ENCODE measurements at places on chromosomes 4 and X.

DNA sequence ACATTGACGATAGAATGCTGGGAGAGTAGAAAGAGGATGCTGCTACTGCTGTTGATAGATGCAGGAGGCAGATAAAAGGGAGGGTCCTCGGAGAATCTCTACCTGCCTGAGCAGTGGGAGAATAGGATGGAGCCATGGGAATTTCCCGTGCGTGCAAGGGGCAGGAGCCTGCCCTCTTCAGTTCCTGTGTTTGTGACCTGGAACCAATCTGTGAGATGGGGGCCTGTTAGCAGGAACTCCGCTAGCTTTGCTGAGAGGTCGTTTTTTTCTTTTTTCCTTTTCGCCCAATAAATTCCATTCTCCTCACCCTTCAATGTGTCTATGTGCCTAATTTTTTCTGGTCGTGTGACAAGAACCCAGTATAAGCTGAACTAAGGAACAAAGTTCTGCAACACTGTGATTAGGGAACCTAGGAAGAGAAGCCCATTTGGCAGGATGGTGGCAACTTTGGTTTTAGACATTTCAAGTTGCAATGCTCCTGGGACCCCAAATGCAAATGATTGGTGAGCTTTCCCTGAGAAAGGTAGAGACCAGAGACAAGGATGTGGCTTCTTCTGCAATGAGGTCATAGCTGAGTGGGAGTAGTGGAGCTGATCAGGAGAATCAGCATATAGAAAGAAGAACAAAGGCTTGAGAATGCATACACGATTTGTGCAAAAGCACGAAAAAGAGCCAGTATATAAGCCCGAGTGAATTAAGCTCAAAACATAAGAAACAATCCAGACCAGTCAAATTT, 23.9 kb downstream of the SLC39A8 start:
- DNase-seq, result no peak

DNA sequence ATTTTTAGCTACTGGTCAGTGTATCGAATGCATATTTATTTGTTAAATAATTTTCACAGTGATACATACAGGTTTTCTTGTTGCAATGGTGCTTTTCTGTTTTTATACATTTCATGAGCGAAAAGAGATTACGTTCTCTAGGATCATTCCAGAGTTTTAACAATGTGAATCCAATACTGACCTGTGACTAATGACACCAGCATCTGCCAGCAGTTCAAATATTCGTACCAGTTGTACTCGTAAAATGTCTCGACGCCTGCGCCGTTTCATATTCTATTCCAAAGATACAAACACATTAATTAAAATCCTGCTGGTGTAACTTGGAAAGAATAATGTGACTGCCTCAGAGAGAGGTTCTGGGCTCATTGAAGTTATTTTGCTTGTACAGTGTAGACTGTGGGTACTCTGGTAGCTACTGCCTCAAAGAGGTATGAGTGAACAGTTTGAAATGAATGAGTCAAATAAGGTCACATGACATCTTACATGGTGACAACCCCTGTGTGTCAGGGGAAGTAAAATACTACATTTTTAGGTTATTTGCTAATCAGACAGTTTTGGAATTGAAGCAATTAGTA, 80.7 kb downstream of the ZAR1 start:
- DNase-seq, result no peak

GRCh38 chrX:94932278-94932965, 1258.4 kb downstream of the FAM133A start:
- no peak for DNase-seq

DNA sequence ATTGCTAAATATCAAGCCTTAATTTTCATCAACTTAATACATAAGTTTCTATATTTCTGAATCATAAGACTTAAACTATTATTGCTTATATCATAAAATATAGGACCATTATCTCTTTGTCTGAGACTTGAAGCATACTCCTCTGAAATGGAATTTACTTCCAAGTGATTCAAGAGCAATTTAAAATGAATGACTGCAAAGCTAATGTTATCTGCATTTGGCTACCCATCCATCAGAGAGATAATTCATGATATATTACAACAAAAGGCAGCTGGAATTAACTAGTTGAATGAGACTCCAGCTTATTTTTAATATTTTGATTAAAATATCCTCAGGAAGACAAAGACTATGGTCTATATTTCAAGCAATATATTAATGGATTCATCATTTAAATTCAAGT, 208.6 kb downstream of the UNC5C start:
- DNase-seq, result no peak

DNA sequence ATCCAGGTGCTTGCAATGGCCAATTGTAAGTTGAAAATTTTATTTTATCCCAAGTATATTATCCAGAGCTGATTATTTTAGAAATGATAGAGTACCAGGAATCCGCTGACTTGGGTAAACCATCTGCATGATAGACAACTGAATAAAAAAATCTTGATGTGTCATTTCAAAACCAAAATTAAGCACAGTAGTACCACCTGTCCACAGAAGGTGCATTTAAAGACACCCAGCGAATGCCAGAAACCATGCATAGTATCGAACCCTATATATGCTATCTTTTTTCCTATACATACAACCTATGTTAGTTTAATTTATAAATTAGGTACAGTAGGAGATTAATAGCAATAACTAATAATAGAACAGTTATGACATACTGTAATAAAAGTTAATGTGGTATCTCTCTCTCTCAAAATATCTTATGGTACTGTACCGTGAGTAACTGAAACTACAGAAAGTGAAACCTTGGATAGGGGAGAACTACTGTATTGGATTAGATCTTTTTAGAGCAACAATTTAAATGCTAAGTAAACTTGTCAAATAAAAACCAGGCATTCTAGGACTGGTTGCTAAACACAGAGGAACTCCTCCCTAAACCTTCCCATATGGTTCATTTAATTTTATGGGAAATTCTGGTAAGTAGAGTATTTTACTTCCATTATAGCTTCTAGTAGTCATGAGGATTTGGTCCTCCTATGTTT, 6.2 kb downstream of the NEIL3 start:
- DNase-seq, result no peak

DNA sequence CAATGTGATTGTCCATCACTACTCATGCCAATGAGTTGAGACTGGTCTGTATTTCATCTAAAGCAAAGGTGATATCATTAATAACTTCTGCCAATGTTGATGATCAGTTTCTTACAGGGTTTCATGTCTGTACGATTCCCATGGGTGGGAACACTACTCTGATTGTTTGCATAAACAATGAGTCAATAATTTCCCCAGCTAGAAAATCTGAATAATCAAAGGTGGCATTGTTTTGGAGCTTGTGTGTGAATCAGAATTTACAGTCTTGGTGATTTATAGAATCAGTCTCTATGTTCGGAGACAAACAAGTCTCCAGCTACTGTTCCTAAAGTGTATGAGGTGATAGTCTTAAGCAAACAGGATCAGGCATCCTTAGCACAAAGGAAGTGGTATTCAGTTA, 35.5 kb upstream of the PARM1 start:
- no peak for DNase-seq

DNA sequence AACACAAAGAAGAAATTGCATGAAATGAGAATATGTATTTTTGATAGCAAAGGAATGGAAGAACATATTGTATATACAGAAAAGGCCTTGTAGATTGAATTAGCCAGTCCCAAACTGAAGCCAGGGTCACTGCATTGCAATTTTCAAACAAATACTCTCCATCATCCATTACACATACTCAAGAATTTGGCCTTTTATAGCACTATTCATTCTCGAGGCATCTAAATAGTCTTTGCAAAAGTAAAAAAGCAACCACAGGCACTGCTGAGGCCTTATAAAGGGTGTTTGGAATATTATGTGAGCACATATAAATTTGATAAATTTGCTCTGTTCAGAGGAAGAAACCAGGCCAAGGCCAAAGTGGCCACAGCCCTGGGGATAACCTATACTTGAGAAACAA, 123.0 kb downstream of the ZNF827 start:
- DNase-seq, result no peak
